Fibroblast of upper back skin (primary cell): ENCODE measurements at places on chromosomes 4 and X.

- DNase-seq: no peak
These were observed 97.2 kb downstream of the BLTP1 start for GRCh38 chr4:122249357-122249756.

GRCh38 chrX:107726816-107727534 lies 48.6 kb downstream of the TSC22D3 start:
- no peak for DNase-seq

DNA sequence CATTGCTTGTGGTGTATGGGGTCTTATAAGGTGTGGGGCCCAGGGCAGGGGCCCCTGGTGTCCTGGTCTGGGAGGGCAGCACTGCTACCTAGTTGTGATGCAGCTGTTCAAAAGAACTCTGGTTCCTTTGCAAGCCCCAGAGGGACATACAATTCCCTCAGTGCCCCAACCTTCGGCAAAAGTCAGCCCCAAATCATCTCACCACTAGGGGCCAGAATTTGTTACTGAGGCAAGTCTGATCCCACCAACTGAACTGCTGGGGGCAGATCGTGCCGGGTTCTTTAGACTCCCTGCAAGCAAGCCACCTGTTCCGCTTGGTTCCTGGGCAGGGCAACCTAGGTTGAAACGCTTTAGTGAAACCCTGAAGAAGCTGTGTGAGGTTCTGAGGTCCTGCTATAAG lies 180.1 kb upstream of the S100G start:
- DNase-seq: no peak

DNA sequence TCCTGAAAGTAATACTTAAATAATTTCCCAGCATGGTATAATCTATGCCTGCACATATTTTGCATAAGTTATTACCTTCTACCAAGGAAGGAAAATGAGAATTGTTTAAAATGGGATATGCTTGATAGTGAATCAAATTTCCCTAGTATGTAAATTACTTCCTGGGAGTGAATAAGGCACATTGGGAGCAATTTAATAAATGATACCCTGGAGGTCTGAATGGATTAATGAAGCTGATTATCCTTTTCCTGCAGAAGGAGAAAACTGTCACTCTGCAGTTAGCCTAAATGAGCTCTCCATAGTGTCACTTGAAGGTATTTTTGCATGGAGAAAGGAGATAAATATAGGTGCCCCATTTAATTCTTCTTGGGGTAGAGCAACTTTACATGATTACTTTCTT lies 2212.0 kb downstream of the PCDH7 start:
- DNase-seq: no peak

DNA sequence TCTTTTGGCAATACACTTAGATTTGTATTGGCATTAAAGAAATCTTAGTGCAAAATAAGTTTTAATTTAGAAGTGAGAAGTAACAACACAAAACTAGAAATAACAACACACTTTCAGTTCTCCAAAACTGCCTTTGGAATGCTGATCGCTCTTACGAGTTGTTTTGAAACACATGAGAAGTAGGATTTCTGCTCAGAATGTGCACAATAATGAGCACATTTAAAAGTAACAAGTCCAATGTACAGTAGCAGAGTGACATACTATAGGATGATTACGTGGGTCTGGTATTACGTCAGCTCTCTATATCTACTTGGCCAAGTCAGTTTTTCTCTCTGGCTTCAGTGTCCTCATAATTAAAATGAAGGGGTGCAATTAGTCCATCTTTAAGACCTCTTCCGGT lies 164.8 kb downstream of the CHM start:
- DNase-seq: no peak

GRCh38 chrX:1451251-1451660 lies 1.5 kb downstream of the ASMTL start:
- no peak for DNase-seq

- DNase-seq: no peak
These were observed 21.6 kb downstream of the GK start for GRCh38 chrX:30674799-30675198.

GRCh38 chr4:89469930-89470375 lies 162.4 kb upstream of the GPRIN3 start:
- peak; percentile 94 for DNase-seq

- no peak for DNase-seq
These were observed 74.1 kb upstream of the UCP1 start for GRCh38 chr4:140642674-140643437.

DNA sequence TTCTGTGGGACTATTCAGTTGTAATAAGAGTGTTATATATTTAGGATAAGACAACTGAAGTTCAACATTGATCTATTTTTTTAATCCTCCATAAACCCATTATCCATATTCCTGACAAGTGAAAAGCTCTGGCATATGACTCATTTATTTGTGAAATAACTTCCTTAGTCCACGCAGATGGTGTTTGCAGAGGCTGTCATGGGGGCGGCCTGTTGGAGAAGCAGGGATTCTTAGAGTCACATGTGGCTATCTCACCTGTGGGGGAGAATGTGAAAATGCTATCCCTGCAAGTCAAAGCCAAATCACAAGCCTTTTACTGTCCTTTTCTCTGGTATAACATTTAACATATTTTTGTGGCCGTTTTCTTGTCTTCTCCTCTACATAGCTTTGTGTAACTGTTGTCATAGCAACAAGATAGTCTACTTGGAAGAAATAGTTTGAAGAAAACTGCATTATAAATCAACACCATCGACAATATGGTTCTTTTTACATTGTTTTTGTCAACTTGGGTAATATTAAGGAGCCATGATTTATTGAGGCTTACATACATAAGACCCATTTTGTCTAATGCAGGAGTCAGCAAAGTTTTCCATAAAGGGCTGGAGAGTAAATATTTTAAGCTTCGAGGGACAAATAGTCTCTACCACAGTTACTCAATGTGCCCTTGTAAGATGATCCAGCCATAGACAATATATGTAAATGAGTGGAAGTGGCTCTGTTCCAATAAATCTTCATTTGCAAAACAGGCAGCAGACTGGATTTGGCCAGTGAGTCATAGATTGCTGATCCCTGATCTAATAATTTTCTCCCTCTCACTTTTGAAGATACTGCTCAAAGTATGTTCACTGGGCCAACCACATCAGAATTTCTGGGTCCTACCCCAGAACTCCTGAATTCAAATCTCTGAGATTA lies 395.0 kb downstream of the DTHD1 start:
- DNase-seq: no peak

GRCh38 chrX:103423955-103424638 lies 47.8 kb downstream of the BEX3 start:
- DNase-seq: no peak

DNA sequence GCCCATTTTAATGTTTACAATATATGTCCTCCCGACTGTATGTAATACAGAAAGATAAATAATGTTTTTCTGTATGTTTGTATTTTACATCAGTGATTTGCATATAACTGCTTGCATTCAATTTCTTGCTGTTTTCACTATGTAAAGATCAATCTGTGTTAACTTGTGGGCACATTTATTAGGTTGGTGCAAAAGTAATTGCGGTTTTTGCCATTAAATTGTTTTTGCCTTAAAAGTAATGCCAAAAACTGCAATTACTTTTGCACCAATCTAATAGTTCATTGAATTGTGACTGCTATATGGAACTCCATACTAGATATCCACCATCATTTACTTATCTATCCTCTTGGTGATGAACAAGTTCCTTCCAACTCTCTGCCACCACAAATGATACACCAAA lies 73.9 kb upstream of the SRD5A3 start:
- no peak for DNase-seq

DNA sequence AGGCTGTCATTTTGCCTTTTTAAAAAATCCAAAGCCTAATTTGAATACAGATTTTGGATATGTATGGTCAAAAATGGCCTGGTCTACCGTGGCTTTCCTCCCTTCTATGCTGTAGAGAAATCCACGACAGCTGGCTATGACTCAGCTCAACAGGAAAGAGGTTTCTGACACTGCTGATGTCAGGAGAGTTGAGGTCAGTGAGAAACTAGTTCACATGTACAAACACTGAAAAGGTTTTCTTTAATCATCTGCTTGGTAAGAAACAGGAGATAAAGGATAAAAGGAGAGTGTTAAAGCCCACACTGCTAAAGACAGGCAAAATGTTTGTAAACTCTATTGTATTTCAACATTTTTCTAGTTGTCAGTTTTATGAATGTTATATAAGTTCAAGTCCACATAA lies 113.9 kb downstream of the NYX start:
- peak; percentile 71 for DNase-seq

GRCh38 chr4:11412211-11412610 lies 16.5 kb downstream of the HS3ST1 start:
- DNase-seq: no peak

DNA sequence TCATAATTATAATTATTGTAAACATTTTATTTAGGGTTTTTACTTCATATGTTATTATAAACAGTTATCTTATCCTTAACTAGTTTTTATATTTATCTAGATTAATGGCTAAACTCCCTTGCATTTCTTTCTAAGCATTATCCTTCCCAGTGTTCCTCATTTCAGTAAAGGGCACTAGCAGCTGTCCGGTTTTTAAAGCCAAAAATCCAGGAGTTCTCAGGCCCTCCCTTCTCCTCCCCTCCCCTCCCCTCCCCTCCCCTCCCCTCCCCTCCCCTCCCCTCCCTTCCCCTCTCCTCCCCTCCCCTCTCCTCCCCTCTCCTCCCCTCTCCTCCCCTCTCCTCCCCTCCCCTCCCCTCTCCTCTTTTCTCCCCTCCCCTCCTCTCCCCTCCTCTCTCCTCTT lies 58.9 kb downstream of the FBXO8 start:
- DNase-seq: no peak

GRCh38 chr4:27005905-27006590 lies 145.4 kb downstream of the STIM2 start:
- DNase-seq: no peak

GRCh38 chr4:169410839-169411770 lies 140.3 kb upstream of the SH3RF1 start:
- DNase-seq: peak; percentile 78

GRCh38 chrX:110965409-110966090 lies 130.4 kb upstream of the PAK3 start:
- DNase-seq: no peak

- DNase-seq: peak; percentile 19
These were observed 28.5 kb upstream of the SMAD1 start for GRCh38 chr4:145453163-145453520.

- DNase-seq: no peak
These were observed 5.7 kb downstream of the MXD4 start for GRCh38 chr4:2256156-2256731.

- DNase-seq: peak; percentile 75
These were observed 5.2 kb downstream of the SPATA4 start for GRCh38 chr4:176189891-176190795.

DNA sequence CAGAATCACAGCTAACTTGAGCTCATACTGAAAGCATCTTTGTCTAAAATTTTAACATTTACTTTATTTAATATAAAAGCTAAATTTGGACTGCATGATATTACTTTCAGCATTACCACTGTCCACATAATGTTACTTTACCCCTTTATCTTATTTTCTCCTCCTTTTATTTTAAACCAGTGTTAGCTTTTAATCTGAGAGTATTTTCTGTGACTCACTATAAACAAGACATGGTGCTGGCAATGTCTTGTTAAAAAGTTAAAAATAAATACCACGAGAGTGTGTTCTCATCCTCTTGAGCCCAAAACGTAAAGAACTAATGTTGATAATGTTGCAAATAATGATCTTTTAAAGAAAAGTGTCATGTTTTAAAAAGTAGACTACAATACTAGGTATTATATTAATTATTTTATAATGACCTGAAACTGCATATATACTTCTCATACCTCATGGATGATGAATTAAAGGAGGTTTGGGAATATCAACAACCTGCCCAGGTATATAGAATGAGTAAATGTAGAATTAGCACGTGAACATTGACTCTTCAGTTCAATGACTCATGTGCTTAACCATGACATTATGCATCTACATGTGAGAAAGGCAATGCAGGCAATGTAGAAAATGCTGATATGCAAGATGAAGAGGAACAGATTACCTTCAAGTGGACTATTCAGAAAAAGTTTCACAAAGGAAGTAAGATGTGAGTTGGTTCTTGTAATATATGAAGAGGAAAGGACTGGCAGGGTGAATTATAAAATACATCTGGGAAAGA lies 454.1 kb upstream of the ADGRL3 start:
- DNase-seq: no peak

DNA sequence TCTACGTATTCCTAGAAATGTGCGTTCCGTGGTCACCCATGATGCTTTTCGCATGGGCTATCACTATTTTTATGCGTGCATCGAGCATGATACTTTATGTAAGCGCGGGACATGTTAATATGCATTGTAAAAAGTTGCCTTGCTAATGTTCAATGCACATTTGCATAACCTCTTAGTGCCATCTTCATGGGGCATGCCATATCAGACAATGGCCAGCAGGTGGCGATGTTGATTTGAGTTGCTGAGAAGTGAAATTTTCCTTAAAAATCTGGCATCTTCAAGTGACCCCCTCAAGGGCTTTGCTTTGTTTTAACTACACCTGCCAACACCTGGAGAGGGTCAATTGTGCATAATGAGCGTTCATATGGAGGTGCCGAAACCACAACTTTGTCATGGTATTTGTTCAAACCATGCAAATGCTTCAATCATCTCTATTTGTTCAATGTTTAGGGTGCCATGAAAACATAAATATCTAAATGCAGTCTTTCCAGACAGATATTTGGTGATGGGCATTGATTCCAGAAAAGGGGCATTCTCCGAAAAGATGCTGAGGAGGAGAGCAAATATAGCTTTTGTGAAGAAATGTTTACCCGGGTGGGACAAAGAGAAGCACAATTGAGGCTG lies 833.9 kb upstream of the PRKX start:
- DNase-seq: peak; percentile 9

DNA sequence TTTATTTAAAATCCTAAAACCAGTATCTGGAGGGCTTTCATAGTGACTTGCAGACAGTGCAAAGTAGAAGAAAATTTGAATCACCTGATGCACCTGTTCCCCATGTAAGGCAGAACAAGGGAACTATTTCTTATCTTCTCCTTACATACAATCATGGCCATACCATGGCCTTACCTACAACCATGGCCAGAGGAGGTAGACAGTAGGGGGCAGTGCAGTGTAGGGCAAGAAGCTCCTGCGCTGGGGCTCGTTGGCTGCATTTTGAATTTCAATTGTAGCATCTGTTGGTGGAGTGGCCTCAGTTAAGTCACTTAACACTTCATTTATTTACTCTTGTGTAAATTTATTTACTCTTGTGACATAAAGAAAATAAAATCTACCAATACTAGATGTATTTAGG lies 33.0 kb downstream of the GALNTL6 start:
- DNase-seq: peak; percentile 56

DNA sequence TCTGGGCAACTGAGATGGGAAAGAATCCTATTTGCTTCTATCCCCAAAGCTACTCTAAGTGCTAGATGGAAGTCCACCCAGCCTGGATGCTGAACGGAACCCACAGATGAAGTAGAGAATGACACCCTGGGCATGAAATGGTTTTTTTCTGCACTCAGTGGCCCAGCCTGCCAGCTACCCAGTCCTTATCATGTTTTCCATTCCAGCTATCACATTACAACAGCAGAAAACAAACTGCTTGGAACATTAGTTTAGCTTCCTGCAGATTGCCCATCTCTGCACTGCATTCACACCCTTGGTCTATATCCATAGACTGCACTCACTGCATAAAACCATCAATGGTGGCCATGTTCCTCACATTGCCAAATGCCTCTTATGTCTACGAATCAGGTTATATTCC lies 79.1 kb downstream of the NYX start:
- DNase-seq: no peak

- no peak for DNase-seq
These were observed 11.8 kb upstream of the CLDN24 start for GRCh38 chr4:183333983-183334382.
